ENCODE measurements at places on chromosomes 13 and 19. TPM values are rescaled to one million over a fixed set of nuclear protein-coding genes. Genes with fewer than 3 reads are reported as not detected.

The RNF225 gene
- total RNA-seq: 2.1 TPM

The PSG1 gene
- not detected for total RNA-seq

The GPC5 gene
- not detected for total RNA-seq

The MATK gene
- 13.5 TPM for total RNA-seq

The GIPC3 gene
- total RNA-seq: 1.9 TPM

The COX7A1 gene
- total RNA-seq: not detected

The PEG3 gene
- not detected for total RNA-seq

The GPR18 gene
- total RNA-seq: not detected

The SULT2A1 gene
- not detected for total RNA-seq

The KCTD15 gene
- total RNA-seq: 59.9 TPM

The ZNF433 gene
- 2.4 TPM for total RNA-seq

The MARK4 gene
- 46.8 TPM for total RNA-seq

The NR2F6 gene
- total RNA-seq: 137 TPM

The CCDC70 gene
- total RNA-seq: not detected

The METTL21C gene
- not detected for total RNA-seq

The NACC1 gene
- 198 TPM for total RNA-seq

The EXOC3L2 gene
- total RNA-seq: 0.61 TPM

The ZNF17 gene
- total RNA-seq: 16.3 TPM

The SBSN gene
- total RNA-seq: 0.15 TPM

The NFIX gene
- total RNA-seq: 0.31 TPM

The TEX29 gene
- total RNA-seq: not detected

The CCNA1 gene
- total RNA-seq: 2.4 TPM

The NLRP5 gene
- total RNA-seq: not detected

The PABPC3 gene
- 0.26 TPM for total RNA-seq

The IRGQ gene
- total RNA-seq: 25.4 TPM

The CAPN12 gene
- total RNA-seq: 10.3 TPM

The TRPC4 gene
- 18.9 TPM for total RNA-seq

The PSG2 gene
- total RNA-seq: not detected

The GJB2 gene
- 0.28 TPM for total RNA-seq

The STARD13 gene
- 2.1 TPM for total RNA-seq

The LRRC63 gene
- not detected for total RNA-seq

The CYP4F12 gene
- total RNA-seq: not detected

The KIR2DL1 gene
- total RNA-seq: not detected

The CCDC169 gene
- total RNA-seq: 20.5 TPM

The MAP2K2 gene
- total RNA-seq: 167 TPM

The SLC39A3 gene
- total RNA-seq: 32.4 TPM

The SBK3 gene
- total RNA-seq: 0.70 TPM

The ERVK3-1 gene
- 43.6 TPM for total RNA-seq

The TLE6 gene
- 1.1 TPM for total RNA-seq

The IFT88 gene
- 5.6 TPM for total RNA-seq

The SLITRK6 gene
- total RNA-seq: not detected

The ZNF575 gene
- not detected for total RNA-seq

The SYCN gene
- not detected for total RNA-seq

The SPIB gene
- 33.3 TPM for total RNA-seq

The A1BG gene
- total RNA-seq: 22.2 TPM

The SNRPD2 gene
- 808 TPM for total RNA-seq

The WDR87 gene
- not detected for total RNA-seq

The TMEM238 gene
- 4.8 TPM for total RNA-seq
